ENCODE measurements at places on chromosomes 12 and 14.

GRCh38 chr12:113778432-113779132 is 187.5 kb downstream of the RBM19 start:
- peak; percentile 69 for DNase-seq

GRCh38 chr12:56927281-56927680 is 6.9 kb downstream of the SDR9C7 start:
- DNase-seq: no peak

DNA sequence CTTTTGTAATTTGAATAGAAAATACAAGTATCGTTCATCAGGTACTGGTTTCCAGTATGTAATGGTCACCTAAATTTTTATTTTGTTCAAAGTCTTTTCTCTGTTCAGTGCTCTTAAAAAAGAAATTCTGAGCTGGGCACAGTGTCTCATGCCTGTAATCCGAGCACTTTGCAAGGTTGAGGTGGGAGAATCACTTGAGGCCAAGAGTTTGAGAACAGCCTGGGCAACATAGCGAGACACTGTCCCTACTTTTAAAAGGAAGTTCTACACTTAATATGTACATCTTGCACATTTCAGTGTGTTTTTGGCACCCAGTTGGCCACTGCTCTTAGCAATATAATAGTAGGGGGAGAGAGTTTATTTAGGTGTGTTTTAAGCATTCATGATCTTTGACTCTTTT is 27.9 kb downstream of the PCNX1 start:
- no peak for DNase-seq

- DNase-seq: no peak
These were observed 44.6 kb downstream of the SCARB1 start for GRCh38 chr12:124819080-124819479.

GRCh38 chr14:35355981-35356841 is 48.3 kb downstream of the NFKBIA start:
- DNase-seq: no peak

DNA sequence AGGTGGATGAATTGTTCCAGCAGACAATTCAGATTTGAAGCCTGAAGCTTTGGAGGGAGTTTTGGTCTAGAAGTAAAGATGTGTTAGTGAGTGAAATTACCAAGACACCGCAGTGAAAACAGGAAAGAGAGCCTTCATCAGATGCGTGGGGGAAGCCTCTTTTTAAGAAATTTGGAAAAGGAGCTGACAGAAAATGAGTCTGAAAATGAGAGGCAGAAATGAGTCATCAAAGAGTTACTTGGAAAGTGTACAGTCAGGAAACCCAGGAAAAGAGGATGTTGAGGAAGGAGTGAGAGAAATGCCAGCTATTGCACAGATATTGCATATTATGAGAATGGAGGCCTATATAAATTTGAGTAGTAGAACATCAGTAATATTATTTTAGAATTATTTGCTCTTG is 520.7 kb downstream of the NRXN3 start:
- no peak for DNase-seq

GRCh38 chr14:34981743-34982420 is 910 bp upstream of the SRP54 start:
- no peak for DNase-seq

DNA sequence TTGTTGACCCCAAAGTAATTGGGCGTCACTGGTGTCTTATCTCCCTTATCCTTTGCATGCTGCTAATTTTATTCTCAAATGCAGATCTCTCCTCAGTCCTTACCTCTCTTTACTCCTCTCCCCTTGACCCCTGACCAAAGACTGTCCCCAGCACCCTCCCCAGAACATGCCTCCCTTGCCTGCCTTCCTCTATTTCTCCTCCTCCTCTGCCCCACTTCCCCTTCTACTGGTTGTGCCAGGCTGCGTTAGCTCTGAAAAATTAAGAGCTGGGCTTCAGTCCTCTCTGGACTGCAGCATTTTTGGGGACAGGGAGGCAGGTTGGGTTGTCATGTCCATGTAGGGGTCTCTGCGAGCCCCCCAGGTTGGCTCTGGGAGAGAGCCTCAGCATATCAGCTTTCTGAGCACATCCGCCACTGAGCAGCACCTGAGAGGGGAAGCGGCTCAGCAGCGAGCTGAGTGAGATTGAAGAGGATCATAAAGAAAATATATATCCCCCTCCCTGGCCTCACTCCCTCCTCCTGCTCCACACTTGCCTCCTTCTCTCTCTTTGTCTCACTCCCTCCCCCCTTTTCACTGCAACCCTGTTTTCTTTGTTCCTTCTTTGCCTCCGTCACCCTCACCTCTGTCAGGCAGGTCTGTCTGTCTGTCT is 6.4 kb upstream of the CISTR start:
- no peak for DNase-seq

DNA sequence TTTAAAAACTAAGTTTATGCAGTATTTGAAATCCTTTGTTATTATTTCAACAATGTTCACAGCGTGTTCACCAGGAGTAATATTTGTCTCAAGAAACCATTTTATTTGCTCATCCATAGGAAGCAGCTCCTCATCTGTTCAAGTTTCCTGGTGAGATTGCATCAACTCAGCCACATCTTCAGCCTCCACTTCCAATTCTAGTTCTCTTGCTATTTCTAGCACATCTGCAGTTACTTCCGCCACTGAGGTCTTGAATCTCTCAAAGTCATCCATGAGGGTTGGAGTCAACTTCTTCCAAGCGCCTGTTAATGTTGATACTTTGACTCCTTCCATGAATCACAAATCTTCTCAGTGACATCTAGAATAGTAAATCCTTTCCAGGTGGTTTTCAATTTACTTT is 18.0 kb downstream of the CLEC9A start:
- DNase-seq: no peak

DNA sequence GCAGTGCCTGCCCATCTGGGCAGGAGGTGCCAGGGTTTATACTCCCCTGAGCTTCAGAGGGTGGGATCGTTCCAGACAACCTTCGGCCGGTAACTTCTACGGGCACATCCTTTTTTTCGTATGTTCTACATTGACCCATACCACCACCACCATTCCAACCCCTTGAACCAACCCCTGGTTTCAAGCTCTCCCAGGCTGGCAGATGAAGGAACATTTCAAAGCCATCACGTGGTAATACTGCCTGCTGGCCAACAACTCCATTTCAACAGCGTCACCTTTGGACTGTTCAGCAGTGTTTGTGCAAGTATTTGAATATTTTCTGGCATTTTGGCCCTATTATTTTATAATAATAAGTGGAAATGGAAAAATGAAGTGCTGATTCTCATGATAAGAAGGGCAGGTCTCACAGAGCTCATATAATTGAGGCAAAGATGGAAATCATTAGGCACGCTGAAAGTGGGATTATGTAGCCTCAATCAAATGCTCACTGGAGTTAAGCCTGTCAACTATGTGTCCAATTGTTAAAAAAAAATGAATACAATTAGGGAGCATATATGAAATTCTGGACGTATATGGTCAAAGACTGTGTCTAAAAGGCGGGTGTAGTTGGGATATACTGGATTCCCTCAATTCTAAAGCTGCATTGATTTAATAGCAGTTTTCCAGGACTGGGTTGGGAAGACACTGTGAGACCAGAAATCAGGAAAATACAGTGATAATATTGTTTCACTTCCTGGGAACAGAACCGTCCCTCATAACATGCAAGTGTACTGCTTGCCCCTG is 162.1 kb downstream of the ZFP36L1 start:
- DNase-seq: no peak

- DNase-seq: peak; percentile 98
These were observed 3.3 kb upstream of the KRT18 start for GRCh38 chr12:52945389-52946232.

GRCh38 chr12:64673490-64674169 is 63.3 kb downstream of the RASSF3 start:
- no peak for DNase-seq

- DNase-seq: no peak
These were observed 133.2 kb downstream of the RAD51B start for GRCh38 chr14:67952786-67953185.

DNA sequence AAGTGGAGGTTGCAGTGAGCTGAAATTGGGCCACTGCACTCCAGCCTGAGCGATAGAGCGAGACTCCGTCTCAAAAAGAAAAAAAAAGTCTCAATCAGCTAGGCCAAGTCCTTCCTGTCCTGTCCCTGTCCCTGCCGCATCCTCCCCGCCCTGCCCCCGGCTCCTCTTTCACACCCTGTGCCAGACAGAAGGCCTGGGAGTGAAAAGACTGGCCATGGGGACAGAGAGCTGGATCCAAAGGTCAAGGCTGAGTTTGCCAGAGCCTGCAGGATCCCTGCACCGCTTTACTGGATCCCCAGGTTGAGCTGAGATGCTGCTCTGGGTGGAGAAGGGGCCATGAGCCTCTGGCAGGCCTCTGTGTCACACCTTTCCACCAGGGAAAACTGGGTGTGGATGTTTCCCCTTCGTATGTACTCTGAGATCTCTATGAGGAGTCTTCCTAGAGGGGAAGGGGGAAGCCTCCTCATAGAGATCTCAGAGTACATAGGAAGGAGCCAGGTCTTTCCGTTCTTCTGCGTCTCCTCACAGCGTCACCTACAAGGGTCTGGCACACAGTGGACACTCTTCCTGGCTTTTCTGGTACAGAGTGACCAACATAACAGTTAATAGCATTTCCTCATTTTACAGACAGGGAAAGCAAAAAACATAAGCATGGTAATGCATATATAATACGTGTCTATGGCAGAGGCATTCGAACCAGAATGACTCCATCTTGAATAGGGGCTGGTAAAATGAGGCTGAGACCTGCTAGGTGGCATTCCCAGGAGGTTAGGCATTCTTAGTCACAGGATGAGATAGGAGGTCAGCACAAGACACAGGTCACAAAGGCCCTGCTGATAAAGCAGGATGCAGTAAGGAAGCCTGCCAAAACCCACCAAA is 35.1 kb downstream of the NINJ2 start:
- peak; percentile 23 for DNase-seq

DNA sequence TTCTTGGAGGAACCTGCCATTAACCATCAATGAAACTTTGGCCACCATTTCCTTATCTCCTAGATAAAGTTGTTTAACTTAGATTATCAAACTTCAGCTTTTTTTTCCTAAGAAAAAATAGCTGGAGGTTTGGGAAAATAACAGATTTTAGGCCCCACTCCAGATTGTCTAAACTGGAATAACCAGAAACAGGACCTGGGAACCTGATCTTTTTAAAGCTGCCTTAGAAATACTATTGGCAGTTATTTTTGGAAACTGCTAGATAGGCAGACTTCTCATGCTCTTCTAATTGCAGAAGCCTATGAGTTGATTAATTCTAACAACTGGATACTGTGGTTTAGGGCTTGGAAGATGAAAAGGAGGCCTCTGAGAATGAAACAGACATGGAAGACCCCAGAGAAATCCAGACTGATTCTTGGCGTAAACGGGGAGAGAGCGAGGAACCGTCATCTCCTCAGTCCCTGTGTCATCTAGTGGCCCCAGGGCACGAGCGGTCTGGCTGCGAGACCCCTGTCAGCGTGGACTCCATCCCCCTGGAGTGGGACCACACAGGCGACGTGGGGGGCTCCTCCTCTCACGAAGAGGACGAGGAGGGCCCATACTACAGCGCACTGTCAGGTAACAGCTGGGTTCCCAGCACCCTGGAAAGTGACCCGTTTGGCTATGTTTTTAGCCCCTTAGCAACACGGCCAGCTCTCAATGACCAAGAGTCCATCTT is 80.2 kb downstream of the ESR2 start:
- DNase-seq: no peak

DNA sequence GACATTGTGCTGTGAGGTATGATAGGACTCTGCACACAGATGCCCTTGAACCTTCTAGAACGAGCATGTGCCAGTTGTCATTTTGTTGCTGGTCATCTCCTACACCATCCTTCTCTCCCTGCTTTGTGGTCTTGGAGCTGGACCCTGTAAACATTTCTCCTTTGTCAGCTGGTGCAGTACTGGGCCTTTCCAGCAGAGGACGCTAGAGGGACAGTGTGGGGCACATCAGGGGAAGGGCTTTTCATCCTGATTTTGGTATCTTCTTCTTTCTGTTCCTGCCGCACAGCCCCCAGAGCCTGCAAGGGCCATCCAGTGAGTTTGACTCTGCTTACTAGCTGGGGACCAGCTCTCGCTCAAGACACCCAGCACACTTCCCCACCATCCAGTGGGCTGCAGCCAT is 484.6 kb downstream of the AACS start:
- peak; percentile 13 for DNase-seq

DNA sequence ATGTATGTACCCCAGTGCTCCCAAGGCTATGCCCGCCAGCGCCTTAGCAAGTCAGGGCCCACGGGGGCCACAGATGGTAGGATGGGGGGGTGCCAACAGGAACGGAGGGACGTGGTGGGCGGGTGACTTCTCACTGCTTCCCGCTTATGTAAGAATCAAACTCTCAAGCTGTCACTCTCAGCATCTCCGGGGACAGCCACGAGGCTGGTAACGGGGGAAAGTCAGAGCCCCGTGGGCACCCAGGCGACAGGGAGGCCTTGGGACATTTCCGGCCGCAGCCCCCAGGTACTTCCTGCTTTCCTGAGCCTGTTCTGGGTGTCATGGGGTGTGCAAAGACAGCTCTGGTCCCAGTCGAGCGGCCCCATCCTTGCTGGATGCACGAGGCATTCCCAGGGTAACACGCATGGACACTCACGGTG is 59.3 kb downstream of the TESC start:
- no peak for DNase-seq

DNA sequence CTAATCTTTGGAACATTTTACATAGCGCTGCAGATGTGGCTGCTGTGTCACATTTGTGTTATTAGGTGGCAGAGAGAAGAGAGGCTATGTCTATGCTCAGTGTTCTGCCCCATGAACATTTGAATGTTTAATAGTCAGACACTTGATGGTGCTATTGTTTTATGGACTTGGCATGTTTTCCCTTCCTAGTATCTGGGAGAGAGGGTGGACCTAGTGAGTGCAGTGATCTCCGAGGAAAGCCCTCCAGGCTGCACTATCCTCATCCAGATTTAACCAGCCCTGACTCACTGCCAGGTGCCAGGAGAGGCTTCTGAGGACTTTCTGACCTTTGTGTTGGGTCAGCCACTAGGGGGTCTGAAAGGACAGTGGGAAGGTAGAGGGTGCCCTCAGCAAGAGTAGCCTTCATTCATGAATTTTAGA is 24.3 kb downstream of the ZFC3H1 start:
- DNase-seq: peak; percentile 57

DNA sequence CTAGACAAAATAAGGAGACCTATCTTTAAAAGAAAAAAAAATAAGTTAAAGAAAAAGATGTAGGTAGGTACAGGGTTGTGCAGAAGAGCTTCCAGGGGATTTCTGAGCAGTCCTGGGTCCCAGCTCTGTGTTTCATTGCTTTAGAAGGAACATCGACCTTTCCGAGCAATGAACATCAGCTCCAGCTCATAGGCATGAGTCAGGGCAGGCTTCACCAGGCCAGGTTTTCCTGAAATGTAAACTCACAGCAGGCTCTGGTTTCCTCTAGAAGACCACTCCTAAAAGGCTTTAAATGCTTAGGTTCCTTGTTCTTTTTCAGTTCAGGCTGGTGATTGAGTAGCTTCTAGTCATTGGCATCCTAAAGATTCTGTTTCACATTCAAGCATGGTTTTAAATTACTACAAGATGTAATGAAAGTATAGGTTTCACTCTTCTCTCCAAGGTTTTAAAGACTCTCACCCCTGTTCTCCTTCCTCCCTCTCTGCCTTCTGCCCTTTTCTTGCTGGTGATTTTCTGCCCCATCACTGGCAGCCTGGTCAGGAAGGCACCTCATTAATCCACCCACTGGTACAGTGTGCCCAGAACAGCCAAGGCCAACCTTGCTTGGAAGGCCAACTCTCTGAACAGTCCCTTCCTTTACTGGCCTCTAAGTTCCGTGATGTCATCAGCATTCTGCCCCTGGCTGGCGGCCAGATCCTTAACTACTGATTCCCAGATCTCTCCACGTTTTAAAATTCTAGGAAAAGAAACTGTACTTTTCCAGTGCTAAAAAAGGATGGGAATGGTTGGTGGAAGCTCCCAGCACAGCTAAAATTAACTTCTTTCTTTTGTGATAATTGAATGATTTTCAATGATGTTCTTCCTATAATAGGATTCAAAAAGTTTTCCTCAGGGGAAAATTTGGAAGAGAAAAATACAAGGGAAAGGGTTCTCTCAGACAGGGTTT is 109.4 kb upstream of the HIF1A start:
- DNase-seq: no peak

Measured in ELF-1 (cell line).